Activated CD4-positive, alpha-beta T cell treated with anti-CD3 and anti-CD28 coated beads for 36 hours (primary cell): ENCODE measurements at places on chromosomes 5 and 9. TPM values are rescaled to one million over a fixed set of nuclear protein-coding genes. Genes with fewer than 3 reads are reported as not detected.

Gene SECISBP2
- total RNA-seq: 38.6 TPM

Gene HAPLN1
- not detected for total RNA-seq

DNA sequence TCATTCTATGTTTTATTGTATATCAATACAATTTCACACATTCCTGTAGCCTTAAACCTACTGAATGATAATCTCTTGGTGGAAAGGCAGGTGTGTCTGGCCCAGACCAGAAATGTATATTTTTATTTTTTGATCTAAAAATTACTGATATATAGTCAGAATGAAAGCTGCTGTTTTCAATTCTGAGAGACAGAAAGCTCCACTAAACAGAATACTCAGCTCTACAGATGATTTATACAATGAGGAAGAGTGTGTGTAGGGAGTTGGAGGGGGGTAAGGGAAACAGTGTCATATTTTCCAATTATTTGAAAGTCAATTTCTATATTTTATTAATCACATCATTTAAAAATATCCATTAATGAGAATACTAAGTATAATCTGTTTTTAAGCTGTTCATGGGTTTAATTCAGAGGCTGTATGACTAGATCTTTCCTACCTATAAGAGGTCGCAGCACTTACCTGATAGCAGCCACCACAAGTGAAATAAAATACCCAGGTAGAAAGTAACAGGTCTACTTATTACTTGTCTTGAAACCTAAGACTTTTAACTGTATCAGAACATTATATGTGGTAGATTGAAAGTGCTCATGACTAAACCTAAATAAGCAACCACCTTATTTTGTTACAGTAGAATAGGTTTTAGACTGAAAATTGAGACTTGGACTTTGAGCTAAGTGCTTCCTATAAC lies 183.4 kb downstream of the TMC1 start:
- no peaks in the 10 kb centered on the region for H3K4me1 ChIP-seq
- no peaks in the 10 kb centered on the region for H3K36me3 ChIP-seq
- no peaks in the 10 kb centered on the region for H3K27me3 ChIP-seq
- DNase-seq: no peak

GRCh38 chr5:119397518-119398380 lies 41.9 kb downstream of the TNFAIP8 start:
- H3K4me1 ChIP-seq: peaks cover 88% of the 10 kb centered on the region
- H3K36me3 ChIP-seq: peaks cover 53% of the 10 kb centered on the region
- peak overlapping the region; percentile 56 for H3K4me3 ChIP-seq
- peak overlapping the region; percentile 88 for H3K27ac ChIP-seq
- peak; percentile 43 for DNase-seq

DNA sequence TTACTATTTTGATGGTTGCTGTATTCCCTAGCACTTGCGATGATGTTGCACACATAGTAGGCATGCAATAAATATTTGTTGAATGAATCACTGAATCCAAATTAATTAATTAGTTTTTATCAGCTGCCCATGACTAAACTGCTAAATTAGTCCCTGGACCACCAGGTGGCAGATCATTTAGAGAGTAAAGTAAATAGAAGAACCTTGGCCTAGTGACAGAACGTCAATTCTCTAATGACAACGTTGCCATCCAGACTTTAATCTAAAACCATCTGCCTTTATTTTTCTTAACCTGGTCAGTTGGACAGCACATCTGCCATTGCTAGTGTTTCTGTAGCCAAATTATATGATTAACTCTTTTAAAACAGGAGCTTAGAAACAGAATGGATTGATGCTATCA lies 457.5 kb downstream of the KIF4B start:
- no peak overlapping the region for H3K27ac ChIP-seq
- no peak for DNase-seq
- no peaks in the 10 kb centered on the region for H3K4me1 ChIP-seq
- H3K4me3 ChIP-seq: no peak overlapping the region
- no peaks in the 10 kb centered on the region for H3K36me3 ChIP-seq
- H3K27me3 ChIP-seq: peaks cover 4% of the 10 kb centered on the region

GRCh38 chr9:129078691-129079503 lies 2.0 kb upstream of the DOLPP1 start:
- H3K27me3 ChIP-seq: no peaks in the 10 kb centered on the region
- no peak overlapping the region for H3K27ac ChIP-seq
- no peak for DNase-seq
- peak overlapping the region; percentile 83 for H3K4me3 ChIP-seq
- H3K4me1 ChIP-seq: peaks cover 20% of the 10 kb centered on the region
- no peaks in the 10 kb centered on the region for H3K36me3 ChIP-seq
